ENCODE measurements at places on chromosomes 11 and 22.

DNA sequence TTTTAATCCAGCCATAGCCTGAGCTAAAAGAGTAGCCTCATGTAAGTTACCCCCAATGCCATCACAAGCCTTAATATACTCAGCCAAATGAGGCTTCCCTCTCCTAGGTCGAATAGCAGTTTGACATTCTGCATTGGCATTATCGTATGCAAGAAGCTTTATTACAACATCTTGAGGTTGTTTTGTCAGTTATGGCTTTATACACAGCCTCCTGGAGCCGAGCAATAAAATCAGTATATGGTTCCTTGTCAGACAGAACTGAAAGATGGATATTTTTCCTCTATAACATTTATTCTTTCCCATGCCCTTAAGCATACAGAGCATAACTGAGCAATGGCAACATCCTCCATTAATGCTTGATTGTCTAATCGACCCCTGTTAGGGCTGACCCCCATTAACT, 5.4 kb upstream of the DNAJB13 start:
- no peak for DNase-seq

- no peak for DNase-seq
These were observed 17.0 kb downstream of the SLC43A1 start for GRCh38 chr11:57498540-57498939.

DNA sequence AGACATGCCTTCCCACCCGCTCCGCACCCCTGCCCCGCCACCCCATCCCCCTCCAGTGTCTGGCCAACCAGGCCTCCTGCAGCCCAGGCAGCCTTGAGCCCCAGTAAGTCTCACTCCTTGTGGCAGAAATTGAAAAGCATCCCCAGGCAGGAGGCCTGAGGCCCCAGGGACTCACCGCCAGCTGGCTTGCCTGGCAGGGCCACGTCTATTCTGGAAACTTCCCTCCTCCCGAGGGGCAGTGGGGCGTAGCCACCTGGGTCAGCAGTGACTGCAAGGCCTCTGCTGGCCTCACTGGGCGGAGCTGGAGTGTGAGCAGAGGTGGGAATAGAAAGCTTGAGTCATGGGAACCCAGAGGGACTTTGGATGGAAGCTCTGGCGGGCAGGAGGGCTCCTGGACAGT, 26.3 kb downstream of the ANO1 start:
- DNase-seq: no peak

DNA sequence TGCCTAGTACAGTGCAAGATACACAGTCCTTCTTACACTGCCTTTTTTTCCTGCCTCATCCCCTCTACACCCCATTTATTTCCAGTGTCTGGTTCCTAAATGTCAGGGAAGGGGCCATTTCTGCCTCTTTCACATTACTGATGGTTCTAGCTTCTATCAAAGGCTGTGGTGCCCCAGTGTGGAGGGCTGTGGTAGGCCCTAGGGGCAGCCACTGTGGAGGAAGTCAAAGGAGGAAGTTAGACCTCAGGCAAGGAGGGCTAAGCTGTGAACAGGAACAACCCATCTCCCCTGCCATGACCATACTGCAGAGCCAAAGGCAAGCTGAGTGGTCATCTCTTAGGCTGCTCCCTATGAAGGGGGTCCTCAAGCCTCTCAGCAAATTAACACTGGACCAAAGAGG, 81.9 kb upstream of the CRTAM start:
- DNase-seq: peak; percentile 31

GRCh38 chr11:32231909-32232493, 141.1 kb downstream of the RCN1 start:
- no peak for DNase-seq

DNA sequence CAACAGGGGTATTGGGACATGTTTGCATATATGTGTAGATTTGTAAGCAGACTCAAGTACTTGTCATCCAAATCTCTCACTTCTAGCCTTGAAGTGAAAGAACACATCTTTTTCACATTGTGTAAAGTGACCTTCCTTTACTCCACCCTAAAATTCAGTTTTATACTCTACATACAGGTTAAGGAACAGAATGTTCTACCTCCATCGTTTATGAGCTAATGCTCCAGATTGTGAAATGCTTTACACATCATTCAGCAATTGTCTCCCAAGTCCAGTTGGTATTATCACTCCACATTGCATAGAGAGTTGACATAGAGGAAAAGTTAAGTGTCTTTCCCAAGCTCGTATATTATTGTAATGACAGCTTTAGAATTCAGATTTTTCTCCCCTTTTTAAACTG, 46.1 kb upstream of the BLID start:
- DNase-seq: no peak

DNA sequence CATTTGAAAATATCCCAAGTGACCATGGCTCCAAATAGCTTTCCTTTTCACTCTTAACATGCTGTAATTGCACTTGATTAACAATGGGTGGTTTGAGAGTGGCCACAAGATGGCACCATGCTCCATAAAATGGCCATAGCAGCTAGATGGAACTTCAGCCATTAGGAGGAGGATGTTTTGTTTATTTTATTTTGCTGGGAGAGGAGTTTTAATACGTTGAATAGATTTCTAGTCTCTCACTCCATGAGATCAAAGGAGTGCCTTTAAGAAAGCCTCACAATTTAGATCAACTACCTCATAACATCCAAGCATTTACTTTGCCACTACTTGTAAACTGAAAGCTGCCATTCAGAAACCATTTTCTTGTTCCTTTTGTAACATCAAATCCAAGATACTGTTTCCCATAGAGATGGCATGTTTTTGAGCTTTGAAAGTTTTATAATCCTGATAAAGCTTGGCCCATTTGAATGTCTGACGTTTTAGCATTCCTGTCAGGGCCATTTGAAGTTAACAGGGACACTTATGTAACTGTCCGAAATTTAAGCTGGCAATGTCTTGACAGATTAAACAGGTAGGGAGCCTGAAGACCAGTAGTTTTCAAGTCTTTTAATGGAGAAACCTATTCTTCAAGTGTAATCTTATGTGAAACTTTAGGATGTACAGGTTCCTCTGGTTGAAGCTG, 4.7 kb downstream of the FEN1 start:
- DNase-seq: no peak

DNA sequence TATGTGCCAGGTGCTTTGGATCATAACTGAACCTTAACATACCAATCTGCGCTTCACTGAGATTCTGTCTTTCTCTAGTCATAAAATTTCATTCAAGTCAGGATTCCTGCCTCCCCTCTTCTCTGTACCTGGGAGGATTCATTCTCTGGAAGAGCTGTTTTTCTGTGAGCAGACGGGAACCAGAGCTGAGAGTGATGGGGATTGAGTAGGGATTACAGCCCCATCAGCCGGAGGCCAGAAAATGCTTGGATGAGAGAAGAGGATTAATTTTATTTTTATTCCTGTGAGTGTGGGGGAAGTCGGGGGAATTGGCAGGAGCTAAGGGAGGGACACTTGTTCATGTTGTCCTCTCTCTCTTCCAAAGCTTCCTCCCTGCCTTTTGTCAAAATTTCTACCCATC, 4.7 kb downstream of the STX3 start:
- DNase-seq: no peak

- DNase-seq: no peak
These were observed 1.4 kb upstream of the GAL3ST1 start for GRCh38 chr22:30575859-30576258.

- DNase-seq: no peak
These were observed 181.4 kb downstream of the BCR start for GRCh38 chr22:23361676-23362075.

GRCh38 chr22:37358917-37359316, 68.4 kb downstream of the ELFN2 start:
- DNase-seq: no peak

GRCh38 chr22:19517171-19517500, 7.1 kb downstream of the CLDN5 start:
- DNase-seq: no peak

DNA sequence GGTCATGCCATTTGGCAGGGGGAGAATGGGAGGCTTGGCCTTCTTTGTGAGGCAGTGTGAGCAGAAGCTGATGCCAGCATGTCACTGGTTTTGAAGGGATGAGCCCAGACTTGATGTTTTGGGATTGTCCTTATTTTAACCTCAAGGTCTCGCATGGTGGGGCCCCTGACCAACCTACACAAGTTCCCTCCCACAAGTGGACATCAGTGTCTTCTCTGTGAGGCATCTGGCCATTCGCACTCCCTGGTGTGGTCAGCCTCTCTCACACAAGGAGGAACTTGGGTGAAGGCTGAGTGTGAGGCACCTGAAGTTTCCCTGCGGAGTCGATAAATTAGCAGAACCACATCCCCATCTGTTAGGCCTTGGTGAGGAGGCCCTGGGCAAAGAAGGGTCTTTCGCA, 59.8 kb downstream of the TIMP3 start:
- no peak for DNase-seq

DNA sequence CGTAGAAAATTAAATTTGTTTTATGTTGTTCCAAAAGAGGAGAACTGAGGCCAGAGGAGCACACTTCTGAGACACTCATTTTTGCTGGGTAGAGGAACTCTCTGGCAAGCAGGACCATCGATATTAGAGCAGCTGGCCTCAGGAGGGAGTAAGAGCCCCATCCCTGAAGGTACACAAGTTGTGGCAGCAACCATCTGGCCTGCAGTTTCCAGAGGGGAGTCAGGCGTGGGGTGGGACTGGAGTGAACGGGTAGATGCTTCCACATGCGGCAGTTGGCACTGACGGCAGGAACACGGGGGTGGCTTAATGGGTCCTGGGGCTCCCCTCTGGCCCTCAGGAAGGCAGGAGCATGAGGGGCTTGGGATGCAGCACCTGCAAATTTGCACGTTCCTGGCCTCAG, 13.2 kb upstream of the SSTR3 start:
- DNase-seq: no peak

DNA sequence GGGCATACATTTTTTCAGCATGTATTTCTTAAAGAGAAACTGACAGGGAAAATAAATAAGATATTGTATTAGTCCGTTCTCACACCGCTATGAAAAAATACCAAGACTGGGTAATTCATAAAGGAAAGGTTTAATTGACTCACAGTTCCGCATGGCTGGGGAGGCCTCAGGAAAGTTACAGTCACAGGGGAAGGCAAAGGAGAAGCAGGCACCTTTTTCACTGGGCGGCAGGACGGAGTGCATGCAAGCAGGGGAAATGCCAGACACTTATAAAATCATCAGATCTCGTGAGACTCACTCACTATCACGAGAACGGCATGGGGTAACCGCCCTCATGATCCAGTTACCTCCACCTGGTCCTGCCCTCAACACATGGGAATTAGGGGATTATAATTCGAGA, 44.2 kb downstream of the PPFIA1 start:
- DNase-seq: no peak

- DNase-seq: no peak
These were observed 2.1 kb upstream of the PHLDB1 start for GRCh38 chr11:118605116-118605867.

DNA sequence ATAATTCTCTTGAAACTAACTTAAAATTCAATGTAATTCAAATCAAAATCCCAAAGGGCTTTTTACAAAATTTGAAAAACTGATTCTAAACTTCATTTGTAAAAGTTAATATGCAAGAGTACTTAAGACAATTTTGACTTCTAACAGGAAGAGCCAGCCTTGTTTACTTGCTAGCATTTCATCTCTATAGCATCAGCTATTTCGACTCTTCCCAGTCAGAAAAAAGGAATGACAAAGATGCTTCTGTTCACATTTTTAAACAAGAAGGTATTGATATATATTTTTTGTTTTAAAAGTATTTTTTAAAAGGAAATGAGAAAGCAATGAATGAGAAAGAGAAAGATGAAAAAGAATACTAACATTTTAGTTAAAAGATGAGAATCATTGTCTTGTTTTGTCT, 16.4 kb downstream of the SLN start:
- no peak for DNase-seq

GRCh38 chr22:22479116-22479515, 29.4 kb downstream of the ZNF280B start:
- DNase-seq: no peak

DNA sequence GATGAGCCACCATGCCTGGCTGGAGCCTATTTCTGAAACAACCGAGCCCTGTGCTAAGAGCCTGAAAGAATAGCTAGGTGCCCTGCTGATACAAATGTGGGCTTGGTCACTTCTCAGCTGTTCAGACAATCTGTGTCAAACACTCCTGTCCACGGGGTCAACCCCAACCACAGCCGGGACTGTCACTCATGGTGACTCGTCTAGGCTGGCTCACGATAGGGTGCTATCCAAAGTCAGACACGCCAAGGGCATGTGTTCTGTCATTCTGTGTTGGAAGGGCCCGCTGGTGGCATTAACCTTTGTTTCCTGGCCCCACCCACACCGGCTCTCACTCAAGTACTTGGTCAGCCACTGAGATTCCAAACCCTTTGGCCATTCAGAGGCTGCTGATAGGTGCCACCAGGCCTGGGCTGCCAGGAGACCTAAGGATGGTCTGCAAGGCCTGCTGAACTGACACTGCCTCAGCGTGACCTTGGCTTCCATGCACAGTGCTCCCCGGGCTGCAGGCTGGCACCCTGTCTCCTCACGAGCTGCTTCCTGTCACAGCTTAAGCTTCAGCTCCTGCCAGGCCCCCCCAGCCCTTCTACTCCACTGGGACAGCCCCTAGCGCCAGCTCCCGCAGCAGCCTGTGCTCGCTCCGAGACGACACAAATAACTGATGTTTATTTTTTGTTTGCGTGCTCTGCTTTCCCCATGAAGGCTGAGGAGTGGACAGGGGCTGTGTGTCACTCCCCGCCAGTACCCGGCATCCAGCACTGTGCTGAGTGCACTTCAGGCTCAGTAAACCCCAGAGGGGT, 14.2 kb upstream of the CDC42BPG start:
- no peak for DNase-seq

DNA sequence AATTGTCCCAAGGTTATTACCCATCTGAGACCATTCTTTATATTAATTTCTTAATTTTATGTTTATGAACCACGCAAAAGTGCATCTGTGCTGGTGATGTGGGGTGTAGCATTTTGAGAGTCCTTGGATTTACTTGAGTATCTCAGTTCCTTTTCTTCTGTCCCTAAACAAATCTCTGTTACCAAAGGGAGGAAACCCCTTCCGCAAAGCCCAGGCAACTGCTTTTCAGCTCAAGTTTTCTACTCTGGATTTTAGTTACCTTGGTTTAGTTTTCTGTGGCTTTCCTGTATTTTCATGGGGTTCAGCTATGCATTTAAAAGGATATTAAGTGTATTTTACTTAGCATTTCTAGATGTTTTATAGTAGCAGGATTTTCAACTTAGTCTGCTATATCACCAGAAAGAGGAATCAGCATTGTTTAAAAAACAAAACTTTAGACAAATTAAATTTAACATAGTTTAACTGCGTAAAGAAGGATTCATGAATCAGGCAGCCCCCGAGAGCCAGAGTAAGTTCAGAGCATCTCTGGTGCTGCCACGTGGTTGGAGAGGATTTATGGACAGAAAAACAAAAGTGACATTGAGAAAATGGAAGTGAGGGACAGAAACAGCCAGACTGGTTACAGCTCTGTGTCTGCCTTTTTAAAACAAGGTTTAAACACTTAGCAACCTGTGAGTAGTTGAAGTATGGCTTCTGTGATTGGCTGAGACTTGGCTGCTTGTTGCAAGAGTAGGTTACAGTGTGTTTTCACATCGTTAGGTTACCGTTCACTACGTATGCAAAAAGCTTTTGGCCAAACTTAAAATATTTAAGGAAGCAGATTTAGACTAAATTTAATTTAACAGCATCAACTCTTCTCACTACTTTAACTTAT, 9.6 kb downstream of the ADM start:
- no peak for DNase-seq

GRCh38 chr11:116797816-116798215, 6.1 kb upstream of the APOA5 start:
- no peak for DNase-seq
